ENCODE measurements at places on chromosomes 13 and 19.
A peak's percentile ranks its signal among the peaks of the same experiment; 100 is the strongest.

GRCh38 chr13:111139873-111140561 is 24.9 kb downstream of the ARHGEF7 start:
- no peak for DNase-seq

DNA sequence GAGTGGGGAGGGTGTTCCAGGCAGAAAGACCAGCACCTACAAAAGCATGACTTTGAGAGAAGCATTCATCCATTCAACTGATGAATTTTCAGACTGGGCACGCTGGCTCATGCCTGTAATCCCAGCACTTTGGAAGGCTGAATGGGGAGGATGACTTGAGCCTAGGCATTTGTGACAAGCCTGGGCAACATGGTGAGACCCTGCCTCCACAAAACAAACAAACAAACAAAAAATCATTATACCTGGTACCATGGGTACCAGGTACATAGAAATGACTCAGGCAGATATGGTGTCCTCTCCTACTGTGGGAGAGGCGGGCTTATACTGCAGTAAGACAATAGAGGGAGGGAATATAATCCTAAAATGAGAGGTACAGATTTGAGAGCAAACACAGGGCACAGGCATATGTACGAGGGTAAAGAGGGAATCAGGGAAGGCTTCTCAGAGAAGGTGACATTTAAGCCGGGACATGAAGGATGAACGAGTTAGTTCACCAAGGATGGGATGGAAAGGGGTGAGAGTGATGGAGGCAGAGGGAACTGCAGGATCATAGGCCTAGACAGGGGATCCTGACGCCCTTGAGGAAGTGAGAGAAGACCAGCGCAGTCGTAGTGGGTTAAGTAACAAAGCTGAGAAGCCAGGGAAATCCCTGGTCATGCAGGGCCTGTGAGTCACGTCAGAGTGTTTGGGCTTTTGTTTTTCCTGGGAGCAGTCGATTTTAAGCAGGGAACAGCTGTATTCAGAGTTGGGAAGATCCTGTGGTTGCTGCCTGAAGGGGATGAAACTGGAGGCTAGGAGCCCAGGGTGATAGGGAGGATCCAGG is 2.9 kb downstream of the CYP2S1 start:
- no peak for DNase-seq

- peak; percentile 61 for DNase-seq
Observed at GRCh38 chr19:48102870-48103751, 7.5 kb downstream of the PLA2G4C start.

GRCh38 chr19:46785980-46786235 is 2.5 kb downstream of the SLC1A5 start:
- no peak for DNase-seq

DNA sequence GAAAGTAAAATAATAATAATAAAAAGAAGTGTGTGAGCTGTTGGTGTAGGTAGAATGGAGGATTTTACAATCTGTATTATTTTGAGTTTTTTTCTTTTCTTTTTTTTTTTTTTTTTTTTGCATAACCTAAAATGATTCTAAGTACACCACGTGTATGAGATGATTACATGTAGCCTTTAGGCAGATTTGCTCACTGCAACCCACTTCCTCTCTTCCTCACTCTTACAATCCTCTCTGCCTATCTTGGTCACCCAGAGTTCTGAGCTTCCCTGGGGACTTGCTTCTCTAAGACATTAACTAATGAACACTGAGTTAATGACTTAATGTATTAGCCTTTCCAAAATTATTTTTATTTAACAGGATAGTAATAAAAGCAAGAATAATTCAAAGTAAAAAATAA is 1169.6 kb downstream of the EFNB2 start:
- DNase-seq: no peak

DNA sequence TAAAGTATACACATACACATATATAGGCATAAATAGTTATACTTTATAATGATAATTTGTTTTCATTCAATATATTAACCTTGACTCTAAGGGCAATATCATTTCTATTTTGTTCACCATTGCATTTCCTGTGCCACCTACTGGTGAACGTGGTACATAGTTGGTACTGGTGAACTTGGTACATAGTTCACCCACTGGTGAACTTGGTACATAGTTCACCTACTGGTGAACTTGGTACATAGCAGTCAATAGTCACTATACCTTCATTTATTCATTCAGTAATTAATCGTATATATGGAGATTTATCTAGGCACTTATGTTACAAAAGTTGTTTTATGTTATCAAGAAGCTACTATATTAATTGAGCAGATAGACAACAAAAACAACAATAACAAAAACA is 172.6 kb upstream of the ATXN8OS start:
- no peak for DNase-seq

DNA sequence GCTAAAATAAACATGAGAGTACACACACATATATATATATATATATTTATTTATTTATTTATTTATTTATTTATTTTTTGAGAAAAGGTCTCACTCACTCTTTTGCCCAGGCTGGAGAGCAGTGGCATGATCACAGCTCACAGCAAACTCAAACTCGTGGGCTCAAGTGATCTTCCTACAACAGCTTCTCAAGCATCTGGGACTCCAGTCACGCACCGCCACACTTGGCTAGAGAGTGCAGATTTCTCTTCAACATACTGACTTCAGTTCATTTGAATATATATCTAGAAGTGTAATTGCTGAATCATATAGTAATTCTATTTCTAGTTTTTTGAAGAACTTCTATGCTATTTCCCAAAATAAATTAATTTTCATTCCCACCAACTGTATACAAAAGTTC is 1711.8 kb downstream of the SLITRK5 start:
- DNase-seq: no peak

- DNase-seq: no peak
Observed at GRCh38 chr19:12997967-12998940, 3.0 kb downstream of the NFIX start.

DNA sequence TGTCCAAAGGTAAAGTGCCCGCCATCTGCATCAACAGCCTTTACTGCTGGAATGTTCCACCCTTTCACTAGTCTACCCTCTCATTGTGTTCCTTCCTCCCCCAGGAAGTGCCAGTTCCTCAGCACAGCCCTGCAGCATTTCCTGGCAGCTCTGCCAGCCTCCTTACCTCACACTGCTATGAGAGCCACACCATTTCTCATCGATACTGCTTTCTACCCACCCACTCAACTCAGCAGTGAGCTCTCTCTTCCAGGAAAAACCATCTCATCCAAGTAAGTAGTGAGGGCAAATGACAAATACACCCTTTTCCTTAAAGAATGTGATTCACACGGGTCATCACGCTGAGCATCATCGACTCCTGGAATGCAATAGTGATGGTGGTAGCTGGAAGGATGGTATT is 19.8 kb downstream of the UQCRFS1 start:
- DNase-seq: no peak

DNA sequence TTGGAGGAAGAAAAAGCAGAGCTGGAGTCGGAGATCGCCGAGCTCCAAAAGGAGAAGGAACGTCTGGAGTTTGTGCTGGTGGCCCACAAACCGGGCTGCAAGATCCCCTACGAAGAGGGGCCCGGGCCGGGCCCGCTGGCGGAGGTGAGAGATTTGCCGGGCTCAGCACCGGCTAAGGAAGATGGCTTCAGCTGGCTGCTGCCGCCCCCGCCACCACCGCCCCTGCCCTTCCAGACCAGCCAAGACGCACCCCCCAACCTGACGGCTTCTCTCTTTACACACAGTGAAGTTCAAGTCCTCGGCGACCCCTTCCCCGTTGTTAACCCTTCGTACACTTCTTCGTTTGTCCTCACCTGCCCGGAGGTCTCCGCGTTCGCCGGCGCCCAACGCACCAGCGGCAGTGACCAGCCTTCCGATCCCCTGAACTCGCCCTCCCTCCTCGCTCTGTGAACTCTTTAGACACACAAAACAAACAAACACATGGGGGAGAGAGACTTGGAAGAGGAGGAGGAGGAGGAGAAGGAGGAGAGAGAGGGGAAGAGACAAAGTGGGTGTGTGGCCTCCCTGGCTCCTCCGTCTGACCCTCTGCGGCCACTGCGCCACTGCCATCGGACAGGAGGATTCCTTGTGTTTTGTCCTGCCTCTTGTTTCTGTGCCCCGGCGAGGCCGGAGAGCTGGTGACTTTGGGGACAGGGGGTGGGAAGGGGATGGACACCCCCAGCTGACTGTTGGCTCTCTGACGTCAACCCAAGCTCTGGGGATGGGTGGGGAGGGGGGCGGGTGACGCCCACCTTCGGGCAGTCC is 5.0 kb downstream of the FOSB start:
- no peak for DNase-seq

- no peak for DNase-seq
Observed at GRCh38 chr19:15926484-15926883, 7.8 kb downstream of the CYP4F11 start.

DNA sequence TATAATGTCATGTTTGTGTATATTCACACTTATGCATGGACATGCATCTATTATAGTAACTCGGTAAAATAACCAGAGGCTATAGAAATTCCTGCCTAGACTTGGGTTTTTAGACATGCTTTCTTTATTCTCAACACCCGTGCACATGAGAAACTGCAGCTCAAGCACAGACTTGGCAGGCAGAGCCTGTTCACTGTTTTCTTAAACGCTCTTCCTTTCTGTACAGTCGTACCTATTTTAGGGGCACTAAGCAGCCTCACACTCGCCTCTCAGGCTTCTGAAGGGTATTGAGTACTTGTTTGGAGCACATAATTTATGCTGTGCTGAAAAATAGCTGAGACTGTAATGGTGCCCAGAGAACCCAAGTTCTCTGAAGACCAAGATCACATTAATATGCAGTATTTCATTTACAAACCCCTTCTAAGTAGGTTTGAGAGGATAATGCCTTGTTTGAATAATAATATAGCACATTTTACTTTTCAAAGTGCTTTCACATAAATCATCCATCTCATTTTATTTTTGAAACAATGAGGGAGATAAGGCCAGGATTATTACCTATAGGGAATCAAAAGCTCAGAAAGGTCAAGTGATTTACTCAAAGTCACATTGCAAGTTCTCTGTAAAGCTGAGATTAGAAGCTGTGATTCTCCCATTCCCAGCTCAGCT is 429.9 kb downstream of the SPRY2 start:
- DNase-seq: no peak

- DNase-seq: no peak
Observed at GRCh38 chr19:41987141-41987860, 6.7 kb downstream of the ATP1A3 start.

GRCh38 chr13:46961719-46962118 is 64.9 kb upstream of the HTR2A start:
- DNase-seq: no peak

- peak; percentile 91 for DNase-seq
Observed at GRCh38 chr19:46542428-46543230, 47.0 kb upstream of the PNMA8B start.

DNA sequence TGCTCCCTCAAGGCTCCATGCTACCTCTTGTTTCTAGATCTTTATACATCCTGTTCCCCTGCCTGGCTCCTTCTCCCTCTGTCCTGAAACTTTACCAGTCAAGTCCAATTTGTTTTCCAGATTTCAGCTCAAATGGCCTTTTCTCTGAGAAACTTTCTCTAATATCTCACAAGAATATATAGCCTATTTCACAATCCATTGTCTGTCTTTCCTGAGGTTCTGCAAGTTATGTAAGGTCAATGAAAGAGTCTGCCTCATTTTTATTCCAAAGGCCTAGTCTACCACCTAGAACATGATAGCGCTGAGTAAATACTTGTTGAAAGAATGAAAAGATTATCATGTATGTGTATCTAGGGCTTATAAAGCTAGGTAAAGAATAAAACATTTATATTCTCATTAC is 348.8 kb downstream of the SPRY2 start:
- no peak for DNase-seq

- DNase-seq: no peak
Observed at GRCh38 chr19:1278713-1279660, 3.7 kb downstream of the FAM174C start.

DNA sequence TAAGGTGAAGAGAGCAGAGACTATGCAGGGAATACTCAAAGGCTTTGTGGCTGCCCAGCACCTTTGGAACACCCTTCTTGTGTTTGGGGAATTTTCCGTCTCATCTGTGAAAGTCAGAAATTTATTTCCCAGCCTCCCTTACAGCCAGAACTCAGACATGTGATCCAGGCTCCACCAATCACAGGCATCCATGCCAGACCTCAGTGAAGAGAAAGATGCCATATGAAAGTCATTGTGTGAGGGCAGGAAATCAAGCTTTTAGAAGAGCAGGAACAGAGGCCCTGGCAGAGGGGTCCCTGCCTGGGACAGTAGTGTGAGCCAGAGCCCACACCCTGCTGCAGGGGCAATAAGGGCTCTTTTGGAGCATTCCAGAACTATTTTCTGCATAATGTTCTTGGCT is 12.1 kb downstream of the CCDC70 start:
- no peak for DNase-seq

DNA sequence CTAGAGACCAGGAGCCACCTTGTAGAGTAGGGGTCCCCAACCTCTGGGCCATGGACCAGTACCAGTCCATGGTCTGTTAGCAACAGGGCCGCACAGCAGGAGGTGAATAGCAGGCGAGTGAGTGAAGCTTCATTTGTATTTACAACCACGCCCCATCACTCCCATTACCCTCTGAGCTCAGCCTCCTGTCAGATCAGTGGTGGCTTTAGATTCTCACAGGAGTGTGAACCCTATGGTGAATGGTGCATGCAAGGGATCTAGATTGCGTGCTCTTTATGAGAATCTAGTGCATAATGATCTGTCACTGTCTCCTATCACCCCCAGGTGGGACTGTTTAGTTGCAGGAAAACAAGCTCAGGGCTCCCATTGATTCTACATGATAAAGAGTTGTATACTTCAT is 303.6 kb downstream of the KCNRG start:
- no peak for DNase-seq

GRCh38 chr19:10872546-10873107 is 1.3 kb downstream of the CARM1 start:
- DNase-seq: no peak

GRCh38 chr13:58712191-58712590 is 1080.6 kb downstream of the PCDH17 start:
- peak; percentile 59 for DNase-seq

DNA sequence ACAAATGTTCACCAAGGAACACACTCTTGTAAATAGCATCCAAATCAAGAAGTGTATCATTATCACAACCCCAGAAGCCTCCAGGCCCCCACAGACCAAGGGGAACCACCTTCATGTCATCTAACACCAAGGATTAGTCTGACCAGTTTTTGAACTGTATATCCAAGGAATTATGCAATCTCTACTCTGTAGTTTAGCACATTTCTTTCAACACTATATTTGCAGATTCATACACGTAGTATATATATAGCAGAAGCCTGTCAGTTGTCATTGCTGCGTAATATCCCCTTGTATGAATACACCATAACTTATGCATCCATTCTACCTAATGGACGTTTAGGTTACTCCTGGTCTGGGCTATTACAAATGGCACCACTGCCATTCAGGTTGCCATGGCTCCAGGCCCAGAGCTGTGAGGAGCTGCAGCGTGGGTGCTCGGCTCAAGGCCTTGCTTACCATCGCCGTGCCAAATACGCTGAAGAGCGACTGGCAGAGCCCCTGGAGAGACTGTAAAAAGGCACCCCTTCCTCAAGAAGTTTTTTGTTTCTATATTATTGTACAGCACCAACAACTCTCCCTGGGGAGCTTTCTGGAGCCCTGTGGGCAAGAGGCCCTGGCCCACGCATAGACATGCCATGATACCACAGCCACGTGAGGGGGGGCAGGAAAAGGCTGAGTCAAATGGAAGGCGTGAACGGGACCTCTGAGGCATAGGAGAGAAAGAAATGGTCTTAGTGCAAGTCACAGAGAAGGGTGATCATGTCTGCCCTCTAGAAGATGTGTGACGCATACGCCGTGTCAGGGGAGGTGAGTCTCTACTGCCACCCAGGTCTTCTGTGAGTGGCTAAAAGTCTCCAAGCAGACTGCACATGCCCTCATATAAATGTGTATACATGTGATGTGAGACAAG is 10.8 kb downstream of the LATS2 start:
- DNase-seq: no peak

All from WERI-Rb-1 (cell line).